ENCODE measurements at places on chromosomes 4 and X.

DNA sequence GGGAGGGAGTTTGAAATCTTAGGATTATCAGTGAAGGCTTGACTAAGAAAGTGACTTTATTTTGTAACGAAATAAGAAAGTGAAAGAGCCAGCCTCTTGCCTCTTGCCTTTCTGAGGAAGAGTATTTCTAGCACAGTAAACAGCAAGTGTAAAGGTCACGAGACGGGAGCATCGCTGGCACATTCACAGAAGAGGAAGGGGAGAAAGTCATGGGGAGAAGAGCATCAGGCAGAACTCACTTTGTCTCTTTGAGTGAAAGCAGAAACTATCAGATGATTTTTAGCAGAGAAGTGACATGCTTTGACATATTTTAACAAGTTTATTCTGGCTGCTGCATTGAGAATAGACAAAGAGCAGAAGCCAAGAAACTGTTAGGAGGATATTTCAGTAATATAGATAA is 313.8 kb downstream of the CAMK2D start:
- DNase-seq = no peak

DNA sequence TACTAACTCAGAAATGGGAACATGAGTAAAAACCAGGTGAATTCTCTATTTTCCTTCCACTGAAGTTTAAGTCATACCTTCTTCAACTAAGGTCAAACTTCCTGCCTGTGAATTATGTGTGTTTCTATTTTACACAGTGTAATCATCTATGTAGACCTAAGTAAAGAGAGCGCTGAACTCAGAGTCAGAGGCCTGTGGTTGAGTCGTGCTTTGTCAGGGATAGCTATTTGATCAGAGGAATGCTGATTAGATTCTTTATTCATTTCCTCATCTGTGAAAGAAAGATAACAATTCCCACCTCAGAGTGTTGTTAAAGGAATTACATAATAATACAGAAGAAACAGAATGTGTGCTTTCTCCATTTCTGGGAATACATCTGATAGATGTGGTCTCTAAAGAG is 654.1 kb downstream of the STIM2 start:
- DNase-seq = no peak

DNA sequence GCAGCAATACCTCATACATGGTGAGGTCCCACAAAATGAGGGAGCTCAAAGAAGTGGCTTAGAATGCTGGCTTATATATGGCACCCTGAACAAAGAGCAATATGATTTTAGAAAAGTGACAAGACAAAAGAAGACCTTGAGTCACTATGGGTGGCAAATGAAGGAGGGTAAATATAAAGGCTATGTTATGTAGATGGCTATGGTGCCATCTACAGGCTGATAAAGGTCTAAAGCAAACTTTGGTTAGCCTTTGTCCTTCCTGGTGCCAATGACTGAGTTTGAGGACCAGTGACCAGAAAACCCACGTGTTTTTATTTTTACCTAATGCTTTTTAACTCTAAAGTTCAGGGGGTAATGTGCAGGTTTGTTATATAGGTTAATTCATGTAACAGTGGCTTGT is 151.8 kb downstream of the CCNG2 start:
- no peak for DNase-seq

- no peak for DNase-seq
Observed at GRCh38 chr4:38078590-38079421, 118.6 kb downstream of the PTTG2 start.

DNA sequence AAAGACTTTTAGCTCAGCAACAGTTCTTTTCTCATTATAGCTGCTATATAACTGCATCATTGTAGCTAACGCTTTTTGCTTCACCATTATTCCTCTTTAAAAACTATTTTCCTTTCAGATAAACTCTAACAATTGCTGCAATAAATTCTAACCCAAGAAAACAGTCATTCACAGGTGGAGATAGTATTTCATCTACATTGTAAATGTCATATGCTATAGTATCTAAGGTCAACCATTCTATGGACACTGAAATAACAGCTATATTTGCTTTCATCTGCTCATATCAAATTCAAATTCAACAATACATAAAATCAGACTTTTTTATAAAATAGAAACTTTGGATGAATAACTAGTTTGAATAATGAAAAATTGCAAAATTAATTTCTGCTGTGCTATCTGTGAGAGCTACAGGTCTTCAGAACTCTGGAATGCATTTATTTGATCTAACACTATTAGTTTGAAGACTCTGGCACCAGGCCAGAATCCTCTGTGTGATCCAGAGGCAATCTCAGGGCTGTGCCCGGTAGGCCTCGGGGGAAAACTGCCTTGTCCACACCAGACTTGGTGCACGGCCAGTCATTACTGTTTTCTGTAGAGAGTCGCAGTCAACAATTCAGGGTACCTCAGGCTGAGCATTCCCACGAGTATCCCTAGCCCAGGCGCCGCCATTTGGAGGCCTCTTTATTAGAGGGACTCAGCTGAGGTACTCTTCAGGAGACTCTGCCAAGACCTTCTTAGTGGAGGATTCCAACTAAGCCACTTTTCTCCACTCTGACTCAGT is 332.4 kb downstream of the SLC7A11 start:
- no peak for DNase-seq

- no peak for DNase-seq
Observed at GRCh38 chrX:16771483-16772398, 14.5 kb upstream of the TXLNG start.

GRCh38 chr4:123554801-123555232 is 158.2 kb downstream of the SPRY1 start:
- no peak for DNase-seq

Data from activated naive CD4-positive, alpha-beta T cell (primary cell).